Non-pigmented ciliary epithelial cell (primary cell): ENCODE measurements at places on chromosomes 11 and 22.

GRCh38 chr11:96101146-96101545 is 177.2 kb upstream of the MTMR2 start:
- DNase-seq = no peak

- DNase-seq = no peak
Observed at GRCh38 chr11:124446916-124447315, 1.4 kb upstream of the OR8B8 start.

DNA sequence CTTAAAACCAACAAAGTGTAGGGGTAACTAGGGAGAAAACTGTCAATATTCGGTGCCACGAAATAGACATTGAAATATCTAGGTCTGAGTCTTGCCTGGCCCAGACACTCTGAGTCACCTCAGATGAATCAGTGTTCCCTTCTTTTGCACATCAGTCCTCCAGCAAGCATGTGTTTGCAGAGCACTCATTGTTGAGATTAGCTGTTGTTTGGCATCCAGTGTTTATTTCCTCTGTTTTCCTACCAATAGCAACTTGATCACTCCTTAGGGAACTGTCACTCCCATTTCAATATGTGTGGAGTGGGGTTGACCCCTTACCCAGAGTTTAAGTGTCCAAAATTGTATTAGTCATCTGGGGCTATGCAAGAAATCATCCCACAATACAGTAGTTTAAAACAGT is 4.7 kb upstream of the ASCC2 start:
- peak; percentile 78 for DNase-seq

DNA sequence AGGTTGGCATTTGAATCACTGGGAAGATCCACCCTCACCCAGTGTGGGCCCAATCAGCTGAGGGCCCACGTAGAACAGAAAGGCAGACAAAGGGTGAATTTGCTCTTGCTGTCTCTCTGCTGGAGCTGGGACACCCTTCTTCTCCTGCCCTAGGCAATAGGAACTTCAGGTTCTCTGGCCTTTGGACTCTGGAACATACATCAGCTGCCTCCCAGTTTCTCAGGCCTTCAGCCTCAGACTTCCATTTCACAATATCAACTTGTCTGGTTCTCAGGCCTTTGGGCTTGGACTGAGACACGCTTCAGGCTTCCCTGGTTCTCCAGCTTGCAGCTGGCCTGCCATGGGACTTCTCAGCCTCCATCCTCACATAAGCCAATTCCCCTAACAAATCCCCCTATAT is 14.7 kb upstream of the ASRGL1 start:
- no peak for DNase-seq

GRCh38 chr11:130390071-130390758 is 38.2 kb downstream of the ADAMTS8 start:
- peak; percentile 47 for DNase-seq

DNA sequence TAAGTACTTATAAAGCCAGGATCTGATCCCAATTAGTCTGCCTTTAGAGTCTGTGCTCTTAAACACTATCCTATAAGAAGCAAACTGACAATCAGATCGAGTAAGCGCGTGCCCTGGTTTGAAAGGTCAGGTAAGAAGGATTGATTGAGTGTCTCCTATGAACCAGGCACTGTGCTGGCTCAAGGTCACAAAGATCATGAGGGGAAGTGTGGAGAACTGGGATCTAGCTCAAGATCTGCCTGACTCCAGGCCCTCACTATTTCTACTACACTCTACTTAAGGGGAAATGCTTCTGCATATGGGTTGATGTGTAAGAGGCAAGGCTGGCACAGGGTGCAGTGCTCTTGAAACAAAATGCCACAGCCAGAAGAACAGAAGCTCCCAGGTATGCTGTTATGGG is 77.0 kb downstream of the ME3 start:
- no peak for DNase-seq

DNA sequence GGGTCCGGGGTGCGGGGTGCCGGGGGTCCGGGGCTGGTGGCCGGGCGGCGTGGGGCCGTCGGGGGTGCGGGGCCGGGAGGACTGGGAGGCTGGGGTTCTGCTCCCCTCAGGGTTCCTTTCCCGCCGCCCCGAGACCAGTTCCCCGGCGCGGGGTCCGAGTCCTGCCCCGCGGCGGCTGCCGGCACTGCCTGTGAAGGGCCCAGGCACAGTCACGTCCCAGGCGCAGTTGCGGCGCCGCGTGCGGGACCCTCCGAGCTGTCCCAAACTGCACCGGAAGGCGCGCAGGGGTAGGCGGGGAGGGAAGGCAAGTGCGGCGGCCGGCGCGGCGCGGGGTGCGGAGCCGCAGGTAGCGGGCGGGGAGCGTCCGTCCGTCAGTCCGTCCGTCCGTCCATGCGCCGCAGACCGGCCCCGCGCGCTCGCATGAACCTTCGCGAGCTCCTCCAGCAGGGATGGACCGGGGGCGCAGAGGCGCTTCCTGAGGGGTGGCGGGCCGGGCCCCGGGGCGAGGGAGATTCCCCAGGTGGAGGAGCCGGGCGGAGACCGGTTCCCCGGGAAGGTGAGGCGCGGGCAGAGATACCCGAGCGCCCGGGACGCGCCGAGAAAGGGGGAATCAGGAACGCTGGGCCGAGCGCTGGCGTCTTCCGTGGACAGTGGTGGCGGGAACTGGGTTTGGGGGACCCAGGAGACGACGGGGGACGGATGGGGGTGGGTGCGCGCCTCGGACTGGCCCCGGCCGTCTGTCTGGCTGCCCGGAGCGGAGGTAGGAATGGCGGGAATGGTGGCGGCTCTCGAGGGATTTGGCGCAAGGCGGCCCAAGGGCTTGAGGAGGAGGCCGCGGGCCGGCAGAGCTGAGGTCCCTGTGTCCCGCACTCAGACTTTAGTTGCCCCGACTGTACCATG is 3.1 kb upstream of the ADORA2A start:
- DNase-seq = no peak

- no peak for DNase-seq
Observed at GRCh38 chr11:58567889-58568512, 7.7 kb downstream of the LPXN start.

DNA sequence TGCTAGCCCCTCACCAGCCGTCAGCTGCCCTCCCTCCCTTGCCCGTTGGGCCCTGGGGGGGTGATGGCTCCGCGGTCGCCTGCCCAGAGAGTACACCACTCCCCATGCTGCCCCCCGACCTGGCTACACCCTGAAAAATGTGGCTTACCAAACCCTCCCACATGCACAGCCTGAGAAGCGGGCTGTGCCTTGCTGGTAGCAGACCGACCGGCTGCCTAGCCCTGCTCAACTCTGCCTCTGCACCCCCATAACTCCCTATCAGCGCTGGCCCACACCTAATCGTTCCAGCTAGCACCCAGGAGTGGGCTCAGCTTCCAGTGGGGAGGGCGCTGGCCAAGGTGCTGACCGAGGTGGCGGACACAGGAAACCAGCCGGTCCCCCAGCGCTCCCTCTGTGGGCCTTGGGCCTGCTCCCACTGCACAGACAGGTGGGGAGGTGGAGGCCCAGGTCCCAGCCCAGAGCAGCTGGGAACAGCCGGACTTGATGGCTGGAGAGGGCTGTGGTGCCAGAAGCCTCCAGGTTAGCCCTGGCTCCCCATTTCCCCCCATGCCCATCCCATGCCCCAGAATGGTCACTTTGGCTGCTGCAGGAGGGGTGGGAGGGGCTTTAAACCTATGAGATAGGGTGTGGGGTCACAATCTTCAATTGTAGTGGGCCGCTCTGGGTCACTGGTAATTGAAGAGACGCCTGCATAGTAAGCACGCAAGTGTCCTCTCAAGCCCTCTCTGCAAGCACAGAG is 32.1 kb upstream of the PRODH start:
- no peak for DNase-seq

- DNase-seq = no peak
Observed at GRCh38 chr11:105577641-105578040, 32.2 kb upstream of the GRIA4 start.

GRCh38 chr11:1548221-1549070 is 23.6 kb downstream of the DUSP8 start:
- no peak for DNase-seq

- DNase-seq = no peak
Observed at GRCh38 chr11:83285151-83285770, 906 bp downstream of the CCDC90B start.

GRCh38 chr11:43747130-43747802 is 66.7 kb downstream of the HSD17B12 start:
- DNase-seq = no peak

- no peak for DNase-seq
Observed at GRCh38 chr11:8807544-8808225, 103.3 kb upstream of the AKIP1 start.

GRCh38 chr11:36026315-36026968 is 82.6 kb downstream of the LDLRAD3 start:
- DNase-seq = no peak

DNA sequence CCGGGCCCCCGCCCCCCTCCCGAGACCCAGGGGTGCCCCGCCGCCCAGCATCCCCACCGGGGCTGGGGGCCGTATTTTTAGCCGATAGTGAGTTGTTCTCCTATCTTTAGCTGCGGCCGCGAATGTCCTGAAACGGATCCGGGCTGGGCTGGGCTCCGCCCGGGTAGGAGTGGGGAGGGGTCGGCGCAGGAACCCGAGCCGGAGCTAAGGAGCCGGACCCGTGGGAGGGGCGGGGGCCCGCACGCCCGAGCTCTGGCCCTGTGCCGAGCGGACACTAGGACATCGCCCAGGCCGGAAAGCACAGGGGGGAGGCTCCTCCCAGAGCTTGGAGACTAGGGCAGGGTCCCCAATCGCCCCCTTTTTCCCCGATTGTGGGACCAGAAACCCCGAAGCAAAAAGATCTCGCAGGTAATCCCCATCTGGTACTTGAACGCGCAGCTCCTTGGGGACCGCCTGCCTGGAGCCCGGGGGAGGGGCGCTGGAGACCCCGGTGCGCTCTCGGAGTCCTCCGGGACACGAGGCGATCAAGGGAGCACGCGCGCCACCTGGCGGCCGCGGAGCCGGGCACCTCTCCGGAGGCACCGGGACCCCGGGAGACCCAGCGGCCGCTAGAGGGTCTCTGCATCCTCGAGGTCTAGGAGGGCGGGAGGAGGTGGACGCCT is 669 bp downstream of the CDC42EP2 start:
- DNase-seq = no peak
